ENCODE measurements at places on chromosomes 2 and 18.

DNA sequence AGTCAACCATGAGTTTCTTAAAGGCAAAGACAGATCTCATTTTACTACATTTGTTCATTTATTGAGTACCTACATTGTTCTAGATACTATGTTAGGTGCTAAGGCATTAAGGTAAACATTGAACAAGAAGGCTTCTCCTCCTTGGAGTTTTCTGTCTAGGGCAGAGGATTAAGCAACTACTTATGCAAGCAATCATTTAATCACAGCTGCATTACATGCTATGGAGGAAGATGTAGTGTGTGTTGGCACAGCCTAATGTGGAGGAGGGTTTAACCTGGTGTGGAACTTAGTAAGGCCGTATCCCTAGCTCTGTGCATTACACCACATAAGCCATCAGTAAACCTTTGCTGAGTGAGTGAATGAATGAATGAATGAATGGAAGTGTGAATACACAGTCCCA is 106.5 kb upstream of the MAP3K20 start:
- no peak for DNase-seq

GRCh38 chr18:46542545-46542944 is 114.5 kb downstream of the LOXHD1 start:
- DNase-seq, result no peak

DNA sequence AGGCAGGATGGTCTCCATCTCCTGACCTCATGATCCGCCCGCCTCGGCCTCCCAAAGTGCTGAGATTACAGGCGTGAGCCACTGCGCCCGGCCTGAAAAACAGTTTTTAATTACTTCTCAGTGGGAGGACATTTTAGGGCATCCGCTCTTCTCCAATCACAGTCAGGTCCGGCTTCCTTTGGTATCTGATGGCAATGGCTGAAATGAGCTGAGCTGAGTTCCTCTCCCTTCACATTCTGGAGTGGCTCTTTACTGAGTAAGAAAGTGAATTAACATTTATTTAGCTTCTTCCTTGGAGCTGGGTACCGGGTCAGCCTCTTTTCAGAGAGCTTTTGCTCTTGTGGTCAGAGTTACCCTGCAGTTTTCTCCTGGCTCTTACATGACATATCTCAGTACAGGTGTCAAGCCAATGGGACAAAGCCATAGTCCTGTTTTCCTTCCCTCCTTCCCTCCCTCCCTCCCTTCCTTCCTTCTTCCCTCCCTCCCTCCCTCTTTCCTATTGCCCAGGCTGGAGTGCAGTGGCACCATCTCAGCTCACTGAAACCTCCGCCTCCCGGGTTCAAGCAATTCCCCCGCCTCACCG is 1.1 kb upstream of the TTC27 start:
- DNase-seq, result no peak

GRCh38 chr2:224221455-224221913 is 180.4 kb downstream of the FAM124B start:
- no peak for DNase-seq

DNA sequence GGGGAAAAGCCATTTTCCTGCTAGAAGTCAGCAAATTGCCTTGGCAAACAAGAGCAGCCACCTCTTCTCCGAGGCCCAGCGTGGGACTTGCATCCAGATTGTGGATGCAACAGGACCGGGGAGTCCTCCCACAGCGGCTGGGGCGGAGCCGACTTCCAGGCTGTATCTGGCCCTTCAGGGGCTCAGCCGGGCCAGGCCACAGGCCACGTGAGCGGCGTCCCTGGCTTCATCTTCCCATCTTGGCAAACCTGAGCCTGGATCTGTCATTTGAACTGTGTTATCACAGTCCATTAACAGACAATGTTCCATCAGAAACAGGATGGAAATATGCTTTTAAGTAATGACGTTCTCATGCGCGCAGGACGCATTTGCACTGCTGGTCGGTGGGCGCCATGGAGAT is 483.5 kb upstream of the SALL3 start:
- no peak for DNase-seq

DNA sequence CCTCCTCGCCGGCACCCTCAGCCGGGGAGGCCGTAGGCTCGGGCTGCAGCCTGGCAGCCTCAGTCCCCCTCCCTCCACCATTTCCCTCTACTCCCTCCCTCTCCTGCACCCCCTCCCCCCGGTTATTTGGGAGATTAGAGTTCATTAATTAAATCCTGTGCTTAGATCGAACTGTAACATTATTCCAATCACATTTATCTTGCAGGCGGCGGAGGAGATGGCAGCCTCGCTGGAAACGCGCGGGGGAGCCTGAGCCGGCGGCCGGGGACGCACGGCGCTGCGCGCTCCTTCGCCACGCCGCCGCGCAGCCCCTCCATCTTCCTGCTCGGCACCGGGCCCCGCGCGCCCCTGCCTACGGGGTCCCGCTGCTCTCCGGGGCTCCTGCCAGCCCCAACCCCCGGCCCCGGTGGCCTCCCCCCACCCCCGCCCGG is at the start of gene ST8SIA3:
Gene ST8SIA3, plus strand, starts transcription at position 287 of the 431 bp plus-strand sequence. CDS start 290 bp downstream, outside the sequence.
- DNase-seq, result no peak

- no peak for DNase-seq
These were observed 104.6 kb upstream of the SIX3 start for GRCh38 chr2:44836916-44837315.

DNA sequence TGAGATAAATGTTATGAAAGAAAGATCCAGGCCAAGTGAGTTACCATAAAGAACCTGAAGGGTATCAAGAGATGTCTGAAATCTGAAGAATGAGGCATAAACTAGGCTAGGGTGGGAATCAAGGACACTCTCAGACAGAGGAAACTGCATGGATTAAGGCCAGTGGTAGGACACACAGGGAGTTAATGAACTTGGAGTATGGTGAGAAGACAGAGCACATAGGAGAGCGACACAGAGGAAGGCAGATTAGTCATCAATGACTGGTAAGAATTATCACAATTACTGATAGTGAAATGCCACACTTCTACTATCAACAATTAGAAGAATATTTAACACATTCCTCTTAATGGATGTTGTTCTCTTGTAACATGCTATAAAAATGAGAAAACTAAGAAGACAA is 76.9 kb downstream of the TTC21B start:
- DNase-seq, result no peak

GRCh38 chr2:66575625-66576310 is 140.8 kb downstream of the MEIS1 start:
- DNase-seq, result no peak

- DNase-seq, result peak; percentile 13
These were observed 2.6 kb downstream of the SEC11C start for GRCh38 chr18:59142274-59142673.

- DNase-seq, result no peak
These were observed 157.3 kb downstream of the ARHGAP28 start for GRCh38 chr18:6886797-6887330.

DNA sequence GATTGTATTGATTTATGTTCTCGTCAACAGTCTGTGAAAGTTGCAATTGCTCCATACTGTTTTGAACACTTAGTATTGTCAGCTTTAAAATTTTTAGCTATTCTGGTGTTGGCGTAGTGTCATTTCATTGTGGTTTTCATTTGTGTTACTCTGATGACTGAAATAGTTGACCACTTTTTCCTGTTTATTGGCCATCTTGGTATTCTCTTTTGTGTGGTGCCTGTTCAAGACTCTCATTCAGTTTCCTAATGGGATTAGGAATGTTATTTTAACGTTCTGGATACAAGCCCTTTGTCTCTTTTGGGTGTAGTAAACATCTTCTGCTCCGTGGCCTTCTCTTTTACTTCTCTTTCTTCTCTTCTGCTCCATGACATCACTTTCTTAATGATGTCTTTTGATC is 82.7 kb upstream of the SMAD2 start:
- no peak for DNase-seq

DNA sequence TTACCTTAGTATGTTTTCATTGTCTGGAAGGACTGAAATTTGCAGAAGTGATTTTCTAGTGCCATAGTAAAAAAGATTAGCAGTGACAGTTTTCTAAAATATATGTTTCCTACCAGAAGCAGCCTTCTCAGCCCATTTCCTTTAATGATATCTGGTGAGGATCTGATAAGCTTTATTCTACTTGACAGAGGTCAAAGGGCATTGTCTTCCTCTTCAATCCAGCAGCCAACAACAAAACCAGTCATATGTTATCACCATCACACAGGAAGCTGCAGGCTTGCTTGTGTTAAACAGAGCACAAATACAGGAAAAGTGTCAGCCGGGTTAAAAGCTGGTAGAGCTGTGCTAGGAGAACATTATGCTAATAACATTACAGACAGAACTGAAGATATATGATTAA is 35.6 kb upstream of the ZSWIM2 start:
- DNase-seq, result no peak

DNA sequence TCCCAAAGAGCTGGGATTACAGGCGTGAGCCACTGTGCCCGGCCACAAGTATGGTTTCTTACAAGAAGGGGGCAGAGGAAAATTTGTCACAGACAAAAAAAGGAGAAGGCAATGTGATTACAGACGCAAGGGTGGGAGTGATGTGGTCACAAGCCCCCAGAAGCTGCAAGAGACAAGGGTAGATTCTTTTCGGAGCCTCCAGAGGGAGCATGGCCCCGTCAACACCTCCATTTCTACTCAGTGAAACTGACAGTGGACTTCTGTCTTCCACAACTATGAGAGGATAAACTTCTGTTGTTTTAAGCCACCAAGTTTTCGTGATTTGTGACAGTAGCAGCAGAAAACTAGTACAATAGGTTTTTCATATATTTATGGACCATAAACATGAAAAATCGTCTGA is 2.1 kb upstream of the TCF7L1 start:
- no peak for DNase-seq

GRCh38 chr2:105320651-105321215 is 8.8 kb downstream of the TGFBRAP1 start:
- no peak for DNase-seq

DNA sequence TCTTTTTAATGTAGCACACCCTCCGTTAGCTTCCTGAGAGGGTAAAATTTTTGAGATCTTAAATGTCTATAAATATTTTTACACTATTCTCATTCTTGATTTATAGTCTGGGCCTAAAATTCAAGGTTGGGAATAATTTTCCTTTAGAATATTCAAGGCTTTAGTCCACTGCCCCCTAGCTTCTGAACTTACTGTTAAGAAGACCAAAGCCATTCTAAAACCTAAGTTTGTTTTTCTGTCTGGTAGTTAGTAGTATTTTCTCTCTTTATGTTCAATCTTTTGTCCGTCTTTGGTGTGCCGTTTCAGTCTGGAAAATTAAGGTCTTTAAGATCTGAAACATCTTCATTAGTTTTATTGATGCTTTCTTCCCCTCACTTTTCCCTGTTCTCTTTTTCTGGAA is 14.5 kb downstream of the OSBPL6 start:
- no peak for DNase-seq

- DNase-seq, result no peak
These were observed 59.4 kb upstream of the LRPPRC start for GRCh38 chr2:44055229-44055628.

DNA sequence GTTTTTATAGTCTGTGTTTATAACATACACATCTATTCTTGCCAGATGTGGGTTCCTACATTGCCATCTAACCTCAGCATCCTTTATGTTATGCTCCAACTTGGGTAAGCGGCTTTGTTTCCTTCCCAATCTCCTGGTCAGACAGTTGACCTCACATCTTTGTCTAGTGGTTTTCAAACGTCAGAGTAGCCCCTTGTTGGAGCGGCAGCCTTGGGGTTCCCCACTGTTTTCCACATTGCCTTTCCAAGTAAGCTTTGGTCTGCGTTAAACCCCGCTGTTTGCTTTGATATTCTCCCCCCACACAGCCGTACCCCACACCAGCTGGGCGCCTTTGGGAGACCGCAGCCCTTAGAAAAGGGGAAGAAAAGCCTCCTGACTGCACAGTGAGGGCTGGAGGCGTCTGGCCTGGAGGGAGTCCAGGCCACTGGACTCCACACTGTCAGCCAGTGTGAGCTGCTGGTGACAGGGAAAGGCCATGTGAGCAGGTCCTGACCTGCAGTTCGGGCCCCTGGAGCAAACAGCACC is 83.3 kb downstream of the MALT1 start:
- DNase-seq, result peak; percentile 11

- DNase-seq, result no peak
These were observed 104.1 kb downstream of the ESCO1 start for GRCh38 chr18:21496277-21496835.

DNA sequence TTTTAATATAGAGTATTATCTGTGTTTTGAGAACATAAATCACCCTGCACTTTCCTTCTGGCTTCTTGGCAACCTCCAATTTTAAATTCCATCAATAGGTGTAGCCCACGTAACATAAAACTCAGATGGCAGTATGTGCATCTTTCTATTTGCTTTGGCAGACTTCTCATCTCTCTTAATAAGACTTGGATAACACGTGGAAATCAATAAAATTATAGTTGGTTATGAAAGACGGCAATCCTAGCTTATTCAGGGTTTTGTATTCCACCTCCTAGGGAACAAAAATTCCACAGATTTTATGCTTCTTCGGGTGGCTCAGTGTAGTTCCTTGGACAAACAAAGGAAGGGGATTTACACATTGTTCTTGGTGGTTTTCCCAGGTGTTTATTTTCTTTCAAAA is 299.3 kb downstream of the RND3 start:
- DNase-seq, result no peak

- no peak for DNase-seq
These were observed 74.9 kb downstream of the LONRF2 start for GRCh38 chr2:100247256-100248043.

DNA sequence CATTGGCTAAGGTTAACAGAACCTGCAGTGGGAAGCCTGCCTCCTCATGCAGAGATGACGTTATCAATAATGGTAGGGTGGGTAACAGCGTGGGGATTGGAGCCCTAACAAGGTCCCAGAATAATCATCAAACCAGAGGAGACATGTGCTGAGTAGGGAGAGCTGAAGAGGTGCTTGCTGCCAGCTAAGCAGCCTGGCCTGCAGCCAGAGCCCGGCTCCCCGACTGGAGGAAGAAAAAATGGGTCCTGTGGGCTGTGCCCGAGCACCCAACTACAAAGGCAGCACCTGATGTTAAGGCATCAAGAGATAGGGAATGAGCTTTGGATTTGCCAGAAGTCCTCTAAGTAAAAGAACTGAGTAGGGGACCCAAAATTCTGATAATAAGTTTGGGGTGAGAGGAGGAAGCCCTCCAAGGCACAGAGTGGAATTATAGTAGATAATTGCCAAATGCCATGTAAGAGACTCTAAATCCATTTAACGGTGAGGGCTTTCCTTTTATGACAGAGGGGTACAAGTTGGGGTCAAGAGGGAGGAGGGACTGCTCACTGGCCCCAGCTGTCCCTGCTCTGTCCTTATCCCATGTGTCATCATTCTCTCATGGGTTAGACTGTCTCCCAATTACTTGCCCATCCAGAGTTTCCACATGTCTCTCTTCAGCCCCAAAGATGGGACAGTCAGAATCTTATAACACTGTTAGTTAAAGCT is 156.1 kb downstream of the ANTXR1 start:
- DNase-seq, result no peak

DNA sequence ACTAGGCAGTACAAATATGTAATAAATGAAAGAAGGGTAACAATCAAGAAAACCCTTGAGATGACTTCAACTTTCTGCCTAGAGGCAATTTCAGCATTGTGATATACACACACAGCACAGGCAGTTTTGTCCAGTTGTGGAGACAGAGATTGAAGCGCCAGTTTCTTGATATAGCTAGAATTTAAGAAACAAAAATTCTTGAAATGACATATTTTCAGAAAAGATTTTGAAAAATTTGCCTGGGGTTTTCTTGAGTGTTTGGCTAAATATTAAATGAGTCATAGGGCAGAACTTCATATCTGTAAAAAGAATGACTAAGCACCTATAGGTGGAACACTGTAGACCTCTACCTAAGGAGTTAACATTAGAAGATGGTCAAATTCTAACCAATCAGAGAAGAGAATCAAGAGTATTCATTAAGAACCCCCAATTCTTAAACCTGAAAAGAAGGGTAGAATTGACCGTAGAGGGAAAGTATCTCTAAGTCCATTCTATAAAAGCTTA is 1266.8 kb upstream of the TMEFF2 start:
- DNase-seq, result no peak

All from CD4-positive, alpha-beta T cell treated with Interleukin-21 for 1 hour (primary cell).